ENCODE measurements at places on chromosomes 4 and X. TPM values are rescaled to one million over a fixed set of nuclear protein-coding genes. Genes with fewer than 3 reads are reported as not detected.

DNA sequence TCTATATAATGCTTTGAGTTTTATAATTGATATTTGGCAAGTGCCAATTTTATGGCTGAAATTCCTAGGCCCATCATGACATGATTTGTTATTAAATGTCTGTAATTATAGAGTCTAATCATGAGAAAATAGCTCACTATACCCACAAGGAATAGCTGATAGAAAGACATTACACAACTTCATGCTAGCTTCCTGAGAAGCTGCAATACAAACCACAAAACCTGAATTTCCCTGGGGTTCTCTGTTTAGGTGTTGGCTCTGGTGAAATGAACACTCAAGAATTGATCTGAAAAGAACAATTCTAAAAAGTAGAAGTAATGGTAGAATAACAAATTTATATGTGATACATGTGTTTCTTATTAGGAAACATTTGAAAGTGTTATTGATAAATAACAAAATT is 169.6 kb downstream of the GASK1B start:
- H3K4me3 ChIP-seq: no peak overlapping the region
- no peak overlapping the region for H3K27ac ChIP-seq
- H3K36me3 ChIP-seq: no peaks in the 10 kb centered on the region
- peaks cover 2% of the 10 kb centered on the region for H3K27me3 ChIP-seq

- peaks cover 7% of the 10 kb centered on the region for H3K27me3 ChIP-seq
- H3K36me3 ChIP-seq: no peaks in the 10 kb centered on the region
- no peak for DNase-seq
- H3K4me1 ChIP-seq: no peaks in the 10 kb centered on the region
- no peak overlapping the region for H3K27ac ChIP-seq
- H3K4me3 ChIP-seq: no peak overlapping the region
Observed at GRCh38 chr4:53559021-53559620, 32.2 kb downstream of the LNX1 start.

Gene ZDHHC9
- 5.5 TPM for total RNA-seq

DNA sequence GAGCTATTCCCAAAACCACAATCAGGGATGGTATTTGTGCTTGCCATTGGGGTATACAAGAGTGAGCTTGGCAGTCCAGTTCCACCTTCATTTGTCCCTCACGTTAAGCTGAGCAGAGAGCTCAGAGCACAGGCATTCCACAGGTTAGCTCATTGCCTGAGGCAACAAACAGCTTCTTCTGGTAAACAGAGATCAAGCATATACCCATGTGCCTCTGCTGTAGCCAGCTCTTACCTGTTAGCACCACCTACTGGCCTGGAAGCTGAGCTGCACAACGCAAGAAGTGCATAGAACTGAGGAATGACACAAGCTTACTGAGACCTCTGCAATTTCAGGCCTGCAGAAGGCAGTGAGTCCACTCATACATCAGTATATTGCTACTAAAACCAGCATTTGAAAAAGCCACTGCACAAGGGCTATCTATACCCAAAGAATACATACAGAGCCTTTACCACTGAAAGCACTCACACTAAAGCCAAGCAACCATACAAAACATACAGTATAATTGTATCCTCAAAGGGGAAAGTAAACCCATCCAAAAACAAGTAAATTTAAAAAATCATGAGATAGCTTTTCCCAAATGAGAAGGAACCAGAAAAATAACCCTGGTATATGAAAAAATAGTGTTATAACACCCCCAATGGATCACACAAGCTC is 258.3 kb upstream of the GABRA2 start:
- DNase-seq: no peak
- H3K4me1 ChIP-seq: no peaks in the 10 kb centered on the region
- H3K27me3 ChIP-seq: no peaks in the 10 kb centered on the region
- H3K27ac ChIP-seq: no peak overlapping the region

GRCh38 chrX:25143596-25143995 is 127.8 kb upstream of the ARX start:
- no peak for DNase-seq
- H3K4me3 ChIP-seq: no peak overlapping the region
- no peak overlapping the region for H3K27ac ChIP-seq
- H3K4me1 ChIP-seq: no peaks in the 10 kb centered on the region
- H3K27me3 ChIP-seq: peaks cover 16% of the 10 kb centered on the region

Gene DUSP9
- total RNA-seq: not detected

GRCh38 chr4:150212485-150212884 is 134.2 kb downstream of the DCLK2 start:
- H3K4me1 ChIP-seq: no peaks in the 10 kb centered on the region
- H3K4me3 ChIP-seq: no peak overlapping the region
- H3K36me3 ChIP-seq: no peaks in the 10 kb centered on the region
- no peak overlapping the region for H3K27ac ChIP-seq

DNA sequence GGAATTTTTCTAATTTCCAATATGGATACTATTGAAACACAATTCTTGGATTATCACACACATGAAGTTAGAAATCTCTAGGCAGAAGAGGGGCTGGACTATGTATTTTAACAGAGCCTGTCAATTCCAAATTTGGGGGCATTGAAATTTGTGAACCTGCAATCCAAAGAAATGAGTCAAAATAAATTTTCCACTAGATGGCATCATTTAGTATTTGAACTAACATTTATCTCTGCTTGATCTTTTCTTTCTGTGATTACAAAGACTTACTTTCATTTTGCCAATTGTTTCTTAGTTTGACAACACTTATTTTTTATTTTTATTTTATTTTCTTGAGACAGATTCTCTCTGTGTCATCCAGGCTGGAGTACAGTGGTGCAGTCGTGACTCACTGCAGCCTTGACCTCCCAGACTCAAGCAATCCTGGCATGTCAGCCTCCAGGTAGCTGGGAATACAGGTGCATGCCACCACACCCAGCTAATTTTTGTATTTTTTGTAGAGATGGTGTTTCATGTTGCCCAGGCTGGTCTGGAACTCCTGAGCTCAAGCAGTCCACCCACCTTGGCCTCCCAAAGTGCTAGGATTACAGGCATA is 2.7 kb upstream of the PYURF start:
- no peak for DNase-seq
- peaks cover 2% of the 10 kb centered on the region for H3K36me3 ChIP-seq
- H3K4me3 ChIP-seq: no peak overlapping the region
- peaks cover 43% of the 10 kb centered on the region for H3K4me1 ChIP-seq
- H3K27ac ChIP-seq: peak overlapping the region; percentile 40
- H3K27me3 ChIP-seq: no peaks in the 10 kb centered on the region

DNA sequence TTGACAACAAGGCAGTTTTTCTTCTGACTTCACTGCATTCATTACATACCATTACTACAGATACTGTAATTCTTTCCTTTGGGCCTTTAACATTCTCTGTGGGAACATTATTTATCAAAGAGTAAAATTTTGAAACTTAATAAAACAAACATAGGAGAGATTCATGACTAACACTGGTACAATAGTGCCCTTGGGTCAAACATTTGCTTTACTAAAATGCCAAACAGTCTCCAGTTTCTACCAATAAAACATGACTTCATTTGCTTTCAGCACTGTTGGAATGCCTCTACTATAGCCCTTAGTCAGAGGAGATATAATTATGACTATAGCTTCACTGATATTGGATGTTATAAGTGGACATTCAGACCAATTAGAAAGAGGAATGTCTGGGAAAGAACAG is 481.5 kb downstream of the PACRGL start:
- no peak overlapping the region for H3K4me3 ChIP-seq
- no peak overlapping the region for H3K27ac ChIP-seq
- H3K4me1 ChIP-seq: no peaks in the 10 kb centered on the region
- no peaks in the 10 kb centered on the region for H3K36me3 ChIP-seq

- H3K4me1 ChIP-seq: no peaks in the 10 kb centered on the region
- DNase-seq: no peak
- no peaks in the 10 kb centered on the region for H3K27me3 ChIP-seq
- H3K27ac ChIP-seq: no peak overlapping the region
- H3K4me3 ChIP-seq: no peak overlapping the region
Observed at GRCh38 chr4:188466001-188466400, 326.8 kb downstream of the TRIML1 start.

Gene XAGE2
- not detected for total RNA-seq

DNA sequence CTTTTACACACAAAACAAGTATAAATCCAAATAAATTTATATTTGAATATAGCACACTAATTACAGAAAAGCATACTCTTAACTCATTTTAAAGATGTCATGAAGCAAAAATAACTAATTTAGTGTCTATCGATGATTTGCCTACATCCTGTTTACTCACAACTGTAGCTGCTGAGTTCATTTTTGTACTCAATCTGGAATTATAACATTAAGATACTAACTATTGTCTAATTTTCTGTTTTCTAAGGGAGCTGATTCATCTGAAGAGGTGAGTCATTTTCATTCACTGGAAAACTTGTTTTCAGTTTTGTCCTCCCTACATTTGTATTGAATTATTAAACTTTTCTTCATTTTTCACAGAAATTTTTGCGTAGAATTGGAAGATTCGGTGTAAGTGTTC is 3.7 kb downstream of the STATH start:
- H3K27ac ChIP-seq: no peak overlapping the region
- H3K27me3 ChIP-seq: no peaks in the 10 kb centered on the region
- DNase-seq: no peak

Gene ASB5
- not detected for total RNA-seq

DNA sequence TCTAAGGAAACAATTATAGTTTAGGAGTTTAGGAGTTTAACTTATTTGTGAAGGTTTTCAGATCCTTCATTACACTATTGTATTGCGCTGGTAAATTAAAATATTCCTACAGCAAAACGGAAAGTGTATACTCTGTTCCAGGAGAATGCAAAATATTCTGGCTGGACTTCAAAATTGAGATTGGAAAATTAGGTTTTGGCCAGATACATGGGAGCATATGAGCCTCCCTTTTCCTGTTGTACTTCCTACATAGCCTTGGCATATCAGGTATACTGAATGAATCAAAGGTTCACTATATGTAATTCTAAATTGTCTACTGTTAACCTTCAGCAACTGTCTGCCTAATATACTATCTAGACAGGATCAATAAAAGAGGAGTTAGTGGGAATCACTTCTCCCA is 25.2 kb upstream of the GRIA2 start:
- H3K4me1 ChIP-seq: no peaks in the 10 kb centered on the region
- H3K27me3 ChIP-seq: no peaks in the 10 kb centered on the region
- no peak overlapping the region for H3K27ac ChIP-seq
- H3K4me3 ChIP-seq: no peak overlapping the region
- no peaks in the 10 kb centered on the region for H3K36me3 ChIP-seq

Gene PAGE4
- total RNA-seq: not detected

GRCh38 chr4:102308032-102308799 is 37.1 kb downstream of the SLC39A8 start:
- DNase-seq: no peak
- peaks cover 9% of the 10 kb centered on the region for H3K4me1 ChIP-seq
- peaks cover 35% of the 10 kb centered on the region for H3K36me3 ChIP-seq
- no peak overlapping the region for H3K4me3 ChIP-seq

Gene GPC3
- not detected for total RNA-seq

- no peaks in the 10 kb centered on the region for H3K27me3 ChIP-seq
- H3K36me3 ChIP-seq: peaks cover 30% of the 10 kb centered on the region
- H3K4me1 ChIP-seq: peaks cover 30% of the 10 kb centered on the region
- DNase-seq: no peak
- H3K27ac ChIP-seq: peak overlapping the region; percentile 91
Observed at GRCh38 chrX:1591863-1592469, 562 bp downstream of the AKAP17A start.

Gene HMGB3
- 32.3 TPM for total RNA-seq

Gene PRSS12
- total RNA-seq: not detected

Gene XAGE1B
- total RNA-seq: not detected

DNA sequence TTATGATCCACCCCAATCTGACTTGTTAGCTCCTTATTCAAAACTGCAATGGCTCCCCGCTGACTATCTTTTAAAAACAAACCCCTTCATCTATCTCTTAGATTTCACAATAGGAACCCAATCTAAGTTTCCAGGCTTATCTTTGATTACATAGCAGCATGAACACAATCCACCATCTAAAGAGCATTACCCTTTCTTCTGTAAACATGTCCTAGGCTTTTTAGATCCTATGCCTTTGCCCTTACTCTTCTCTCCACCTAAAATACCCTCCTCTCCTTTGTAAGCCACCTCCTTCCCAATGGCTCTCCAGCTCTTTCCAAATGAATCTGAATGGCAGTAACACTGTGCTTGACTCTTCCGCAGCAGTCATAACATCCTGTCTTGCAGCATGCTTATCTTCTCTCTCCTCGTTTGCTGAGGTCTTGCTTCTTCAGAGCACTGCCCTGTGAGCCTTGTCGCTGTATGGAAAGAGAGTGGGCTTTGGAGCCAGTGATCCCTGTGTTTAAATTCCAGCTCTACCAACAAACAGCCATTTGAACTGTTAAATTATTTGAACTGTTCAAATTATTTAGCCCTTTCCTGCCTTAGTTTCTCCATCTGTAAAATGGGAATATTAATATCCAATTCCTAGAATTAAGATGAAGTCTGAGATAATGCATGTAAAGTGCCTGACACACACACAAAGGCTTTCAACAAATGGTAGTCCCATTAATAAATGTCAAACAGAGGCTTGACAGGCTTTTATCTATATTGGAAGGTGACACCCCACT is 16.2 kb upstream of the TSPAN5 start:
- H3K27me3 ChIP-seq: peaks cover 4% of the 10 kb centered on the region
- no peak overlapping the region for H3K27ac ChIP-seq

Gene LNX1
- not detected for total RNA-seq

Gene NR0B1
- total RNA-seq: not detected

DNA sequence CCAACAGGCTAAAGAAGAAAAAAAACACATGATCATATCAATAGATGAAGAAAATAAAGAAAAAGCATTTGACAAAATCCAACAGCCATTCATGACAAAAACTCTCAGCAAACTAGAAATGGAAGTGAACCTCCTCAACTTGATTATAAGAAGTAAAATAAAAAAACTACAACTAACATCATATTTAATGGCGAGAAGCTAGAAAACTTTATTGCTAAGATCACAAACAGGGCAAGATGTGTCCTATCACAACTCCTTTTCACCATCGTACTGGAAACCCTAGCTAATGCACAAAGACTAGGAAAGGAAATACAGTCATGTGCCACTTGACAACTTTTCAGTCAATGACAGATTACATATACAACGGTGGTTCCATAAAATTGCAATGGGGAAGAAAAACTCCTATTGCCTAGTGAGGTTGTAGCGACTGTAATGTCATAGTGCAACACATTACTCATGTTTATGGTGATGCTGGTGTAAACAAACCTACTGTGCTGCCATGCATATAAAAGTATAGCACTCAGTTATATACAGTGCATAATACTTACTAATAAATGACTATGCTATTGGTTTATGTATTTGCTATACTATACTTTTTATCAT is 12.1 kb upstream of the MANBA start:
- no peak for DNase-seq
- no peak overlapping the region for H3K27ac ChIP-seq
- no peaks in the 10 kb centered on the region for H3K36me3 ChIP-seq
- no peak overlapping the region for H3K4me3 ChIP-seq

Data from activated CD8-positive, alpha-beta memory T cell treated with anti-CD3 and anti-CD28 coated beads, Interleukin-2, amount 10 ng/mL, durations not matched to agents 7 days and 5 days (primary cell).